HL-60 (cell line): ENCODE measurements at places on chromosomes 1 and 21.
A peak's percentile ranks its signal among the peaks of the same experiment; 100 is the strongest.

DNA sequence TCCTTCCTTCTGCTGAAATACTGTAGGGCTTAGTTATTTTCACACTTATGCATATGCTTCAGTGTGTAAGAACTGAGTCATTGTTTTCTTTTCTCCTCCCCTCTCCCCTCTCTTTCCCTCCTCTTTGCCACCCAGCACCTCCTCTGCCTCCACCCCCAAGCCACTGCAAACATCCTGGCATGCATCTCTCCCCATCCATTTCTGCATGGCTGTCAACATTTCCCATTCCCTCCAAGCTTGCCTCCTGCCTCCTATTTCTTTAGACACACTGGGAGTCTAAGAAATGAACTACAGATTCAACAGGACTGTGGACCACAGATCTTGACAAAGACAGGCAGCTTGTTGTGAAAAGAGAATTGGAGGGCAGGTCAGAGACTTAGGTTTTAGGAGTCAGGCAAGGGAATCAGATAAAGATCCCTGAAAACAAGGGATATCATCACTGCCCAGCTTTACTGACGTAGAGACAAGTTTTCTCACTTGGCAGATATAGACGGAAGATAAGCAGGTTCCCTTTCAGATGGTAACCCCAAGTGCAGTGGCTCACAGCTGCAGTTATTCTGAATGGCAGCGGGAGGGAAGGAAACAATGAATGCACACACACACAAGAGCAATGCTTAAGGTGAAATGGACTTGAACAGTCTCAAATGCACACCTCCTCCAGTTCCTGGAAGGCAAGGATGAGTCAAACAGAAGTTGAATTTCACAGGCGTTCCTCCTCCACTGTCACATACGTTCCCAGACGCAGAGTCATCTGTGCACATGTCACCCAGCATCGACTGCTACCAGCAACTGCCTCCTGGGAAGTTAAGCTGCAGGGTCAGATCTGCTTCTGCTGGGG lies 56.1 kb downstream of the HIVEP3 start:
- DNase-seq, result peak; percentile 1

- DNase-seq, result no peak
These were observed 6.6 kb downstream of the PEX10 start for GRCh38 chr1:2405588-2406295.

- DNase-seq, result peak; percentile 55
These were observed 36.9 kb upstream of the IFI16 start for GRCh38 chr1:158972841-158973240.

- no peak for DNase-seq
These were observed 24.4 kb downstream of the RCAN3 start for GRCh38 chr1:24526940-24527542.

DNA sequence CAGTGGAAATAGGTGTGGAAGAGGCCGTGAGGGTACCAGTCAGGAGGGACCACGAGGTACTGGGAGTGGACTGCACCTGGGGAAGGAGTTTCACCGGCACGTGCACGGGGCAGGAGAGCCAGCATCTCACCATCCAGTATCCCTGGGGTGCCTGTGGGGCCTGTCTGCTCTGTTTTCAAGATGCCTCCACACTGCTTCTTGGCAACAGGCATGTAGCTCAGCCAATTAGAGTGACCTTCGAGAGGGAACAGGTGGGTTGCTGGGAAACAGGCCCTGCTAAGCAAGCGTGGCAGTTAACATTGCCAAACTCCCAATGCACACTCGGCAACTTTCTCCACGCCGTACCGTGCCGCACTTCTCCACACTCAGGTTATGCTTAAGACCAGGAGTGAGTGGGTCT lies 17.7 kb downstream of the KCNC4 start:
- DNase-seq, result no peak

DNA sequence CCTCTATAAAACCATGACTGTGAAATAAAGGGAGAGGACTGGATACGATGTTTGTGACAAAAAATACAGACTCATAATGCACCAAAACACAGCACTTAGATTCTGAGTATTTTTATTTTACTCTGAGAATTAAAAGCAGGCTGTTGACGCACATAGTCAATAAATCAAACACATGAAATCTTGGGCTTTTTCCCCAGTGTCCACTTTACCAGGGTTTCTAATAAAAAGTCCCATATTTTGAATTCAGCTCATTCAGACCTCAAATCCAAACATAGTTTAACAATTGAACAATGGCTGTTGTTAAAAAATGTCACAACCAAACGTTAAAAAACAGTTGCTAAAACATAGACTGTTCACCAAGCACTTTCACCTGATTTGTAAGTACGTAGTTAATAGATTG lies 553.4 kb downstream of the LTN1 start:
- DNase-seq, result no peak

DNA sequence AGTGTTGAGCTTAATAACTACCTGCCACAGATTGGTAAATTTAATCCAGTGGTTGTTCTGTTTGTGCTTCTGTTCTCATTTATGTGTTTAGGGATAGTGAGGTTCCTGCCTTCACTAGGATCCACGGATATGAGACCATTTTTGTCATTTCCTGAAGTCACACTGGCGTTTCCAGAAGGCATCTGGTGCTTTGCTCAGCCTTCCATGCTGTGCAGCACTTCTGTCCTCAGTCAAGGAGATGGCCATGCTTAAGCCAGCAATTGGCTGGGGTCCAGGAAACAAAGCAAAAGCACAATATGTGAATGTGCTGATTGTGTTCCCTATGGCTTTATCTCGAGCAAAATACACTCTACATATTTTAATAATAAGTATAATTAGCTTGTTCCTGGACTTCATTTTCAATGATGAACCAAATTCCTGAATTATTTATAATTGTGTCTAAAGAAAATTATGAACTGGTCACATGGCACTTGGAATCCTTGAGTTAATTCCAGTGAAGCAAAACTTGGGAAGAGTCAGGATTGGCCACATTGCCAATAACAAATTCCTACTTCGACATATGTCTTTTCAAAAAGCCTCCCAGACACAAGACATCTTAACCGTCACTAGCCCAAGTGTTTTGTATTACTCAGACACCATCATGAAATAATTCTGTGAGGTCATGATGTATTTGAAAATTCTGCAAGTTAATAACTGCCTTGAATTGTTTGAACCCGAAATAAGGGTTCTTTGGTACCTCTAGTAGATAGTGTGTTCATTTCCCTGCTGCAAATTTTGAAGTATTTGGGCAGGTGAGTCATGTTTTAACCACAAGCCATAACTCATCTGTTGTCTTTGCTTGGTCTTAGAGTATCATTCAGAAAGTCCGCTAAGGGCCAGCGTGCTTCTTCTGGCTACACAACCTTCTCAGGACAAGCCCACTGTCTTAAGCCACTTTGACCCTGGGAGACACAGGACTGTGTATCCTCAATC lies 412.4 kb downstream of the DISC1 start:
- DNase-seq, result no peak

GRCh38 chr1:228778026-228778425 lies 42.7 kb downstream of the RHOU start:
- DNase-seq, result no peak

- DNase-seq, result no peak
These were observed 43.1 kb downstream of the OR10J5 start for GRCh38 chr1:159492575-159493323.

- no peak for DNase-seq
These were observed 161.7 kb downstream of the TGFBR3 start for GRCh38 chr1:91724231-91724630.

- no peak for DNase-seq
These were observed 18.0 kb downstream of the TMEM81 start for GRCh38 chr1:205066141-205066818.

DNA sequence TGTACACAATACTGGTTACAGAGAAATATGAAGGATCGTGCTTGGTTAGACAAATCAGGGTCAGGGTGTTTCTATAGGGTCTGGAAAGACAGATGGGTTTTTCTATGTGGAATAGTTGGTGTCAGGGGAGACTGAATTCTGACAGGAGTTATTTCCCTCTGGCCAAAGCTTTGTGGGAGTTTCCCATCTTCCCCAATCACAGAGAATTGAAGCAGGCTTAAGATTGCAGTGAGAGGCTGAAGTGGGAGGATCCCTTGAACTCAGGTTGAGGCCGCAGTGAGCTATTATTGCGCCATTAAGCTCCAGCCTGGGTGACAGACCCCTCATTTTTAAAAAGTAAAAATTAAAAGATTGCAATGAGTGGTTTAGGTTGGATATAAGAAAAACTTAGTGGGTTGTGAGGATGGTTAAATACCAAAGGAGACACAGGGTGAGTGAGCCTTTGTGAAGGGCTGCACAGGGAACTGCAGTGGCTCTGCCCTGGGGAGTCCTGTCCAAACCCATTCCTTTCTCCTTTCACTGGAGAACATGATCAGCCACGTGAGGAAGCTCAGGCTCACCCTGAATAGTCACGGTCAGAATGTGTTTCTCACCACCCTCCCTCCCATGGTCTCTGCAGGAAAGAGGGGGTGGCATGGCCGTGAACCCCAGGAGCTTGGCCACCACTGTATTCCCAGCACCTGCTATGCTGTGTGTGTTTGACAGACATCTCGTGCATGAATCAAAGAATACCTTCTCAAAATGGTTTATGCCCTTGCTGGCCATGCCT lies 101.2 kb downstream of the INTS7 start:
- no peak for DNase-seq

- DNase-seq, result peak; percentile 86
These were observed 107.3 kb upstream of the RUNX3 start for GRCh38 chr1:25037174-25038074.

- no peak for DNase-seq
These were observed 19.3 kb downstream of the HS2ST1 start for GRCh38 chr1:86933562-86934377.

DNA sequence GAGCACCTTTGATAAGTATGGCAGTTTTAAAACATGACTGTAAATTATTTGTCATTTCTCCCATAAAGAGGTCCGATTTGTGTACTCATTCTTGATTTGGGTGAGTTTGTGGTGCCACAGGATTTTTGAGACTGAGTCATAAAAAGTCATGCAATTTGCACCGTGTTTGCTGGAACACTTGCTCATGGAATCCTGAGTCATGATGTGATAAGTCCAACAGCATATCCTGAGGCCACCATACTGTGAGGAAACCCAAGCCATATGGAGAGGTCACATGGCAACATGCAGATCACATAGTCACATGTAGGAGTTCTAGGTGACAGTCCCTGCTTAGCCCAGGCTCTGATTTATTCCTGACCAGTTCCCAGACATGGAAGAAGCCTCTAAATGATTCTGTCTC lies 40.8 kb upstream of the PRRX1 start:
- DNase-seq, result no peak

DNA sequence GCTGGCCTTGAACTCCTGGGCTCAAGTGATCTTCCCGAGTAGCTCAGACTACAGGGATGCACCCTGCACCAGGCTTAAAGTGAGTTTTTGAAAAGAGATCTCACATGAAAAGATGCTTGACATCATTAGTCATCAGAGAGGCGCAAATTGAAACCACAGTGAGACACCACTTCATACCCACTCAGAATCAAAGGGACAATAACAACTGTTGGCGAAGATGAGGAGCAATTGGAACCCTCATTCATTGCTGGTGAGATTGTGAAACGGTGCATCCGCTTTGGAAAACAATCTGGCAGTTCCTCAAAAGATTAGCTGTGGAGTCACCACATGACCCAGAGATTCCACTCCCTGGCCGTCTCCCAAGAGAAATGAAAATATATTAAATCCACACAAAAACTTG lies 122.3 kb downstream of the PGBD5 start:
- peak; percentile 23 for DNase-seq

DNA sequence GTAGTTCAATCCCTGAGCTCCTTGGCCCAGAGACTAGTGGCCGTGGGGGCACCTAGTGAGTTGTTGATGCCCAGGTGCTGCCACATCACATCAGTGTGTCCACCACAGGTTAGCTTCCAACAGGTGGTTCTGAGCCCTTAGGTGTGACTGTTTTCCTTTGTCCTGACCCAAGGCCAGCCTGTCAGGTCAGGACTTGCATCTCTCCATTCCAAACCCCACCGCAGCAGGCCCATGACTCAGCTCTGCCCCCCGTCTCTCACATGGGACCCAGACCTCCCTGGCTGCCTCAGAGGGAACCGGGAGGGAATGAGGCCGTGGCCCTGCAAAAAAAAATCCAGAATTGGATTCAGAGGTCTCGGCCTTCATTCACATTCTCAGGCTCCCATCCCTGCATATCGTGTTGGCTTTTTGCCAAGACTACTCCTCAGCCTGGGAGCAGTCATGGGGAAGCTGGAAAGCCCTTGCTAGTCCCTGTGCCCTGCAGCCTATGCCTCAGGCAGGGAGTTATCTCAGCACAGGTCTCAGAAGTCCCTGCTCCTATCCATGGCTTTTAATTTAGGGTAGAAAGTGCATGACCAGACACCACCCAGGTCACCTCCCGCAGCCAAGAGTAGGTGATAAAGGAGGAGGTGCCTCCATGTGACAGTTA lies 7.2 kb downstream of the INAVA start:
- DNase-seq, result no peak

DNA sequence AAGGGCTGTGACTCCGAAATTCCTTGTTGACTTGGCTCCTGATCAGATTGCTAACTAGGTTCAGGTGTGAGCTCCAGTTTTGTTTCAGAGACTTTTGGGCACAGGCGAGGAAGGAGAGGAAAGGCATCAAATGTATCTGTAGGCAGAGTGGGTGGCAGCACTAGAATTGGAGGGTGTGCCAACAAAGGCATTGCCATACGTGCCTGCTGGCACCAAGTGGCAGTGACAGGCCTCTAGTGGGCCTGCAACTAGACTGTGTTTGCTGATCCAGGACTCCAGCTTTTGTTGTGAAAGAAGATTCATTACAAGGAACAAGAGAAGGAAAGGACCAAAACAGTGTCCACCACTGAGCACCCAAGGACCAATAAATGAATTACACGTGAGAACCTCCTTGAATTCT lies 79.5 kb downstream of the TM2D1 start:
- no peak for DNase-seq

DNA sequence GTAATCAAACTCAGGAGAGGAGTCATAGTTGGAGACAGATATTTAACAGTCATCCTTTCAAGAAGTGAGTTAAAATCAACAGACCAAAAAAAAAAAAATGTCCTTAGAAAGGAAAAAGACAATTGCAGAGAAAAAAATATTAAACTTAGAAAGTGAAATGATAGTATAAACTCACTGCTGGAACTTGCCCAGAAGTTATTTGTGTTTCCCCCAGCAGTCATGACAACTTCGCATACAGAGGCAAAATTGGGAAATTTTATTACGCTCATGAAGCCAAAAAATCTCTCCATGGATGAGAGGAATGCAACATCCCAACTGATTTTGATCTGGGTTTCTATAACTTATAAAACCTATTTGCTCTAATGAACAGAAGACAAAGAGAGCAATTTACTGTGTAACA lies 198.2 kb downstream of the LRRC7 start:
- no peak for DNase-seq

GRCh38 chr21:42191696-42192595 lies 27.0 kb upstream of the ABCG1 start:
- no peak for DNase-seq

DNA sequence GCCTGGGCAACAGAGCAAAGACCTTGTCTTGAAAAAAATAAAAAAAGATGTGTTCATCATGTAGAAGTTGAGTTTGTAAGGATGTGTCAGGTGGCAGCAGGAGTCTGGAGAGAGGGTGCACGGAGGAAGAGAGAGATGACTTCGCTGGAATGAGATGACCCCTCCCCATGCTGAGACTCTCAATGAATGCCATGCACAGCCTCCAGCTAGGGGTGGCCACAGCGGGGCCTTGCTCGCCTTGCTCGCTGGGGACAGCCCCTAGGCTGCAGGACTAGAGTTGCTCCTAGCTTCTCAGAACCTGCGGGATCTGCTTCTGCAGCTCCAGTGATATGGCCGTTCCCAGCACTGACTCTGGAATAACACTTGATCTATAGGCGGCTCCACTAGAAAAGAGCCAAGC lies 6.6 kb upstream of the C2CD2 start:
- no peak for DNase-seq

- DNase-seq, result no peak
These were observed 39.8 kb downstream of the MRPL39 start for GRCh38 chr21:25567472-25567871.
